CD8-positive, alpha-beta T cell (primary cell): ENCODE measurements at places on chromosomes 12 and 14.

- DNase-seq, result no peak
Observed at GRCh38 chr12:68336889-68337303, 4.7 kb upstream of the MDM1 start.

DNA sequence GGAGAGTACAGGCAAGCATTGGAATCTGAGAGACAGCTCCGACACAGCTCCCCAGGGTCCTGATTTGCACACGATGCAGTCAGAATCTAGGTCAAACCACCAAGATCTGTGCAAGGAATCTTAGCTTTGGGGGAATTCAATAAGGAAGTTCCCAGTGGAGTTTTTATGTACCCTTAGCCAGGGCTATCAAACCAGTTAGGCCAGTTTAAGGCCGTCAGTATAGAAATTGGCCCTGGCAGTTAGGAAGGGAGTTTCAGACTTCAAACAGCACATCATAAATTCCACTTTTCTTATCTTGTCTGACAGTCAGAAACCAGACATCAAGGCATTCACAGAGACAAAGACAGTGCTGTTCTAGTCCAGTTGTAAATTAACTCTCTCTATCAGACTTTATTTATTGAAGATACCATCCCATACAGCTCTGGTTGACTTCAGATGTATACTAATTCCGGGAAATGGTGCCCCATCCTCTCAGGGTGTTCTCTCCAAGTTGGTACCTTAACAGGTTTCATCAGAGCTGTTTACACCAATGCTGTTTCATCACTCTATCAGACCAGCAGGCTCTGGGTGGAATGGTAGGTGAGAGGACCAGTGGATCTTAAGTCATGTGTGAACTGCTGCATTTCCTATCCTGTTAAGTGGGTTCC lies 157.5 kb upstream of the ATF7IP start:
- no peak for DNase-seq

DNA sequence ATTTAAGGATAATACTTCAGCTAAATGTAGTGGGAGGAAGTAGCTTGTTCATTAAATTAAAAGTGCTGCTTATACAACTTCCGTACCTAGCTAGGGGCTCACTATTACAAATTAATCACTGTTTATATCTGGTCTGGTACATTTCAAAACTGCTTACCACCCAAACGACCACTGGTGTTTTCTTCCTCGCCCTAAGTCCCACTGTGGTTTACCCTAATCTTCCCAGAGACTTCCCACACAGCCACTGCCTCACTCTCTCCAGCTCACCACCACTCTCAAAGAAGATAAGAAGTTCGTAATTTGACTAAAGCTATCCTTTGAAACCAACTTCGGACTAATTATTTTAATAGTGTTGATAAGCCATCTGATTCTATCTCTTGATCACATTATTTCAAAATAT lies 62.6 kb downstream of the PLXNC1 start:
- DNase-seq, result no peak

GRCh38 chr14:92956961-92957360 lies 34.0 kb downstream of the CHGA start:
- DNase-seq, result no peak

DNA sequence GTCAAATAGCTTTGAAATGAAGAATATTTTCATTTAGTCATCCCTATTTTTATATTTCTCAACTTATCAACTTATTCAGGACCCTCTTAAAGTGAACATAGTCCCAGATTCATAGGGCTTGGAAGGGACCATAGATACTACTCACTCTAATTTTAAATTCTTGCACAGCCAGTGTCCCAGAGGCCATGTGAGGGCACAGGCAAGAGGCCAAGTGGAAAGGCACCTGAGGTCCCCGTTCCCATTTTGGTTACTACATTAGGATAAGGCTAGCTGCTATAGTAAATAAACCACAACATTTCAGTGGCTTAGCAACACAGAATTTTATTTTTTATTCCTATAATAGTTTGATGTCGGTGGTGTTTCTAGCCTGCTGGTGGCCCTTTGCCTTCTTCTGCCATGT lies 227.8 kb downstream of the SPTSSA start:
- DNase-seq, result no peak

DNA sequence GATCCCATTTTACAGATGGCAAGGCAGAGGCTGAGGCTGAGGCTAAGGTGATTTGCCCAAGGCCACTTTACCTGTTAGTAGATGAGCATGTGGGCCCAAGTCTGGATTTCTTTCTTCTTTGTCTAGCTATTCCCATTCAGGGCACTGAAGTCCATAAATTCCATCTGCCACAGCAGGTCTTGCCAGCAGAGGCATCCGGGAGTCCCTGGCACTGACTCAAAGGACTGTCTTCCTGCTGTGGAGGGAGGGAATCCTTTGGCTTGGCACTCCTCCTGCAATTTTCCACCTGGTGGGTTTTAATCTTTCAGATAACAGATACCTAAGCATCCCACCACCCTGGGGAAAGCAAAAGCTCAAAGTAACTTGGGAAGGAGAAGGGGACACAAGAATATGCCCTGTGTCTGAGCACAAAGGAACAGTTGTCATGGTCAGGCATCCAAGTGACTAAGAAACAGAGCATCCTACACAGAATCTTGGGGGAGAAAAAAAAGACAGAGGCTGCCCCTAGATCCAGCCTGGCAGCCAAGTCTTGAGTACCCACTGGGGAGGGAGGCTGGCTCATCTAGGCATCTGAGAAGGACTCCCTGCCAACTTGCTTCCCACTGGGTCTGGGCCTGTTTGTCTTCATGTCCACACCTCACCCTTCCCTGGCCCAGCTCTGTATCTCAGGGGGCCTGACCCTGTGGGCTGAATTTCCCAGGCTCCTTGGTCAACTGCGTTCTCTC lies 35.6 kb upstream of the CMKLR1 start:
- DNase-seq, result no peak

- DNase-seq, result no peak
Observed at GRCh38 chr12:5038781-5039311, 4.8 kb upstream of the KCNA5 start.

- no peak for DNase-seq
Observed at GRCh38 chr14:51562816-51563215, 88.9 kb upstream of the FRMD6 start.

- DNase-seq, result no peak
Observed at GRCh38 chr12:116635487-116635886, 76.3 kb downstream of the MAP1LC3B2 start.

GRCh38 chr14:39243831-39244230 lies 10.1 kb downstream of the MIA2 start:
- no peak for DNase-seq

DNA sequence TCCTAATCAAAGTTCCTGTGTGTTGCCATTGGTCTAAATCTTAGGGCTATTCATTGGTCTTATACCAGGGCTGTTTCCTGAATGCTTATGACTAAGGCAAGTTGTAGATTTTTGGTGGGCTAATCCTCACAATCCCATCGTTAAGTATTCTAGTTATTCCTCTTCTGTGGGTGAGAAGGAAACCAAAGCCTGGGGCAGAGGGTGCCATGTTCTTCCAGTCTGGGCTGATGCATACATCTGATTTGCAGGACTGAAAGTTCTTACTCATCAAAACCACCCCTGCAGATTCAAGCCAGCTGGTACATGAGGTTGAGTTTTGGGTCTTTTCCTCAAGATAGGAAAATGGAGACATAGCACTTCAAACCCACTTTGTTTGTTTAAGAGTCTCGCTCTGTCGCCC lies 25.7 kb downstream of the PPP1CC start:
- no peak for DNase-seq

- no peak for DNase-seq
Observed at GRCh38 chr14:55838529-55839052, 258.6 kb downstream of the KTN1 start.

DNA sequence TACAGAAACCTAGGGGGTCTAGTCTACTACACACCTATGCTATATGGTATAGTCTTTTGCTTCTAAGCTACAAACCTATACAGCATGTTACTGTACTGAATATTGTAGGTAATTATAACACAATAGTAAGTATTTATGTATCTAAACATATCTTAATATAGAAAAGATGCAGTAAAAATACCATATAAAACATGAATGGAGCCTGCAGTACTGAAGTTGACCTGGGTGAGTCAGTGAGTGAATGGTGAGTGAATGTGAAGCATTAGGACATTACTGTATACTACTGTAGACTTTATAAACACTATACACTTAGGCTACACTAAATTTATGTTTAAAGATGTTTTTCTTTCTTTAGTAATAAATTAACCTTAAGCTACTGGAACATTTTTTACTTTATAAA lies 13.1 kb upstream of the ABCD2 start:
- no peak for DNase-seq

GRCh38 chr12:80598004-80598606 lies 109.3 kb upstream of the MYF6 start:
- no peak for DNase-seq

DNA sequence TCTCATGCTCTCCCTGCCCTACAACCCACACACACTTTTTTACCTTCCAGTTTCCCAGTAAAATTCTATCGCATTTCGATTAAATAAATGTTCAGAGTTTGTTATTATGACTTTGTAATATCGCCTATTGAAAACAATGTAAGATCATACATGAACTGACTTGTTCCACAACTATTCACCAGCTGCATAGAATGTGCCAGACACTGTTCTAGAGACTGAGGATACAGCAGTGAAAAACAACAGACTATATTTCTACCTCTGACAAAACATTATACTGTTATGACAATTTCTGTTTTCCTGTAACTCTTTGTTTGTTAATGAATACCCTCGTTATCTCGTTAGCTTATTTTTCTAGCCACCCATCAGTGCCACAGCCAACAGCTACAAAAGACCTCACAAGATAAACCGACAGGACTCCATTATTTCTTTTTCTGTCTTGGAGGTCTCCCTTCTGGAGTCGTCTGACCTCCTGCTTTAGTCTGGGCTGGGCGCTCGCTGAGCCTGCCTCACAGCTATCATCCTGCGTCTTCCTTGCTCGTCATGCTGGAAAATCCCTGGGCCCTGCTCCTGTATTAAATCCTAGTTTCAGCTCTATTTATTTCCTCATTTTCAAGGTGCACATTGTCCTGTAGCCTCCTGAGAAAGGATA lies 498.9 kb downstream of the DIO2 start:
- no peak for DNase-seq

DNA sequence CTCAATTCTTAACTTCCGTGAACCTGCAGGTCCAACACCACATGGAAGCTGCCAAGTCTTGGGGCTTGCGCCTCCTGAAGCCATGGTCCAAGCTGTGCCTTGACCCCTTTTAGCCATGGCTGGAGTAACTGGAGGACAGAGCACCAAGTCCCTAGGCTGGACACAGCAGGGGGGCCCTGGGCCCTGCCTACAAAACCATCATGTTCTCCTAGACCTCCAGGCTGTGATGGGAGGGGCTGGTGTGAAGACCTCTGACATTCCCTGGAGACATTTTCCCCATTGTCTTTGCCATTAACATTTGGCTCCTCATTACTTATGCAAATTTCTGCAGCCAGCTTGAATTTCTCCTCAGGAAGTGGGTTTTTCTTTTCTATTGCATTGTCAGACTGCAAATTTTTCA lies 570.1 kb downstream of the FSCB start:
- DNase-seq, result no peak

GRCh38 chr14:93036652-93037345 lies 78.9 kb downstream of the ITPK1 start:
- DNase-seq, result no peak

GRCh38 chr12:53577941-53578352 lies 48.2 kb downstream of the ATF7 start:
- DNase-seq, result no peak

DNA sequence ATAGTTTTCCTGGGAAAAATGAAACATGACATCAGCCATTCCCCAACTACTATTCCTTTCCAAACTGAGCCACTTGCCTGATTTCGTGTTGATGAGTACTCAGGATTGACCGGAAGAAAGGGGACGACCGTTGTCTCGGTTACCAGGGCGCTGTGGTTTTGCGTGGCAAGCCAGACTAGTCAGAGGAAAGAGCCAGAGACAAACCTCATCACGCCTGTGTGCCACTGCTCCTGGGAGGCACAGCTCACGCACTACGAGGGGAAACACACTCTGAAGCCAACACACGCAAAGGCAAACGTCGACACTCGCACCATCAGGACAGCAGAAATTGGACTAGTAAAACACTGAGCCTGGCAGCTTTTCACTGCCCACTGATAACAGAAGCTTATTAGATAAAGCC lies 35.0 kb downstream of the GIT2 start:
- no peak for DNase-seq

DNA sequence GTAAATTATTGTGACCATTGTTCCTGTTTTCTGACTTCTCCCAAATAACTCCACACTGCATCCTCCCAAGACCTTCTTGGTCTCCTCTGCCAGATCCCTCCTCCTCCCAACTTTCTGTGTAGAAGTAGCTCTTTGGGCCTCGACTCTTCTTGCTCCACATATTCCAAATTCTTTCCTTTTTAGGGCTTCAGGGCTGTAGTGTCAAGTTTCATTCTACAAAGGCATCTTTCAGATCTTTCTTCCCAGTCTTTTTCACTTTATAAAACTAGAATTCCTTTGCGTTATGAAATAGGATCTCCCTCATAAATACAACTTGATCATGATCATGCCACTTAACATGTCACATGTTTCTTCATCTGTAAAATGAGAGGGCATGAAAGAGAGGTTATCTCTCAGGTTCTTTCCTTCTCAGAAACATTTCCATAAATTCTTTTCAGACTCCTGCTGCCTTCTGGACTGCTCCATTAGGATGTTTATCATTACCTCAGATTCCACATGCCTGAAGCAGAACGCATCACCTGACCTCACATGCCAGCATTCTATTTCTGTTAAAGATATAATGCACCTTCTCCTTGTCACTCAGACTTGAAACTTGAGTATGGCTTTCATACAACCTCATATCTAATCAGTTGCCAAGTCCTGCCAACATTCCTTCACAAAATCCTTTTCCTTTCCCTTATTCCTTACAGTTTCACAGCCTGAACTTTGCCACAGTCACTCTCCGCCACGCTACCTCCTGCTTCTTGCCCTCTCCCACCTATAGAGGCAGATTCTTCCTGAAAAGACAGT lies 8.5 kb downstream of the SLC38A1 start:
- no peak for DNase-seq

DNA sequence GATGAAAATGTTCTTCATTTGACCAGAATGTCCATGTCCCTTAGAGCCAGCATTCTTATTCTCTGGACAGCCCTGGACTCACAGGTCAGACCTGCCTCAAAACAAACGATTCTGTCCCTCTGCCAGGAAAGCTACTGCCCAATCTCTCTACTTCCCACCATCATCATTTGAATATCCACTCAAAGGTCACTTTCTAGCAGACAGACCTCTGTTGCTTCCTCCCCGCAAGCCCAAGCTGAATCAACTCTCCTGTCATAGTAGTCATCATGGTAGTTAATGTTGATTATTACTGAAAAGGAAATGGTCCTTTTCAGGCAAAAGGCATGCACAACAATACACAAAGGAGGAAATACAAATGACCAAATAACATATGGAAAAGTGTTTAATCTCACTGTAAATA lies 39.6 kb upstream of the CPM start:
- DNase-seq, result no peak
